ENCODE measurements at places on chromosomes 4 and X.

- no peak for DNase-seq
Observed at GRCh38 chr4:152850377-152850776, 70.6 kb downstream of the ARFIP1 start.

DNA sequence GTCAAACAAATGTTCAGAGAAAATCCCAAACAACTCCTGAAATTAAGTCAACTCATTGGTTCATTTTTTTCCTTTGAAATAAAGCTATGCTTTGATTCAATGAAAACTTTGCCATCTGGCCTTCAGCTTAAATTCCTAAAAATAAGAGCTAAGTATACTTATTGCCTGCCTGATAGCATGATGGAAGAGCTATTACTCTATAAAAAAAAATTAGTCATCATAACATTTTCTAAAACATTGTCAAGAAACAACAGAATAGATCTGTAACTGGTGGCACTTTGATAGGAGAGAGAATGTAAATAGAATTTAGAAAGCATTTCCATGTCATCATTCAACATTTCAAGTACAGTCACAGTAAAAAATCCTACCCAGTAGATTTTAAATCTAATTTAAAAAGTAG is 136.6 kb downstream of the CORIN start:
- no peak for DNase-seq

GRCh38 chr4:169103966-169104412 is 93.9 kb upstream of the CBR4 start:
- no peak for DNase-seq

- no peak for DNase-seq
Observed at GRCh38 chr4:18155067-18156041, 133.8 kb upstream of the LCORL start.

DNA sequence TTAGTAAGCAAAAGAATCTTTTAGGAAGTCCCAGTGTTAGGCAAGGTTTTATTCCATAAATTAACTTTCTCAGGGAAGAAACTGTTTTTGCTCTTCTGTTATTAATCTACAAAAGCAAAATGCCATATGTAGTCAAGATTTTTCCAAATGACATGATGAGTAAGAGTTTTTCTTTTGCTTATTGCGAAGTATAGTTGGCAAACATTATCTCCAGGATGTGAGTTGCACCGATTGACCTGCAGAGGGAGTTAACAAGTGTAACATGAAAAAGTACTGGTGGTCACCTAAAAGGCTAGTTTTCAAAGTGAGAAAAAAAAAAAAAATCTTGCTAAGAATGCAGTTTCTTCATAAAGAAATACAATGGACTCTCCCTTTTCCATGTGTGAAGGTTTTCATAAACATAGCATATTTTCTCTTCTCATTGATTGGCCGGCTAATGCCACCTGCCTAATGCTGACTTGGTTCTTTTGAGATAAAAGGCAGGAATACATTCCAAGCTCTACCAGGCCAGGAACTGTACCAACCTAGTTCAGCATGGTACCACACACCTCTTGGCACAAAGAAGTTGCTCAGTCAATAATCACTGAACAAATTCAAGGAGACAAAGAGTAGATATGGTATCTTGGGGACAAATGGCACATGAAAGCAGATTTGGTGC is 100.2 kb downstream of the LNX1 start:
- no peak for DNase-seq

GRCh38 chr4:42703813-42704212 is 46.9 kb upstream of the ATP8A1 start:
- no peak for DNase-seq

DNA sequence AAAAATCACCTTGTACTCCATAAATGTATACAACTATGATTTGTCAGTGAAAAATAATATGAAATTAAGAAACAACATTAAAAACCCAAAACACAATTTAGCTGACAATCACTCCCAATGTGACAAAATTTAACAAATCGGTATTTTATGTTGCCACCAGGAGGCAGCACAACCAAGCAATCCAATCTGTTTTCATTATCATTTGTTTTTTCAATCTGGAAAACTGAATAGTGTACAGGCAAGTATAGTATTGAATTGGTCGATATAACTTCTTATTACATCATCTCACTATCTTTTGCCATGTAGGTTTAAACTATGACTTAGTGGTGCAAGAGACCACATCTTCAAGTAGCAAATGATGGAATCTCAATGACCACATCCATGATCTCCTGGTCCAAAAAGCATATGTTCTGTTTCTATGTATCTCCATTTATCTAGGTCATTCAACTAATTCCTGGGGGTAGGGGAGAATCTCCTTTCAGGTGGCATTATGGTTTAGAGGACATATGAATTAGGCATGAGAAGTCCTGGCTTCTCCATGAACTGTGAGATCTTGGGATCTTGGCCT is 112.9 kb upstream of the AGA start:
- no peak for DNase-seq

DNA sequence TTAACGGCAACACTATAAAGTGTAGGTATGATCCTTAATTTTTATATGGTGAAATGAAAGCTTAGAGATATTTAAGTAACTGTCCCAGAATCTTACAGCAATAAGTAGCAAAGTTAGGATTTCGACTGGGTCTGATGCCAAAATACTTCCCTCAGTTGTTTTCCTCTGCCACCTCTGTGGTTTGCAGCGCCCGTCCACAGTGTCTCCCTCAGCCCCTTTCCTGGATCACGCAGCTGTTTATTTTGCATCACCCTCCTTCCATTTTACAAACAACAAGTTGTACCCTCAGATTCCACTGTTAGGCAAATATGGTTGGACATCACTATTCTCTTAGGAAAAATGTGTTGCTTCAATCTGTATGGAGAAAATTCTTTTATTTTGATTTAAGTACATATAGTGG is 56.1 kb downstream of the RAPGEF2 start:
- DNase-seq: no peak

DNA sequence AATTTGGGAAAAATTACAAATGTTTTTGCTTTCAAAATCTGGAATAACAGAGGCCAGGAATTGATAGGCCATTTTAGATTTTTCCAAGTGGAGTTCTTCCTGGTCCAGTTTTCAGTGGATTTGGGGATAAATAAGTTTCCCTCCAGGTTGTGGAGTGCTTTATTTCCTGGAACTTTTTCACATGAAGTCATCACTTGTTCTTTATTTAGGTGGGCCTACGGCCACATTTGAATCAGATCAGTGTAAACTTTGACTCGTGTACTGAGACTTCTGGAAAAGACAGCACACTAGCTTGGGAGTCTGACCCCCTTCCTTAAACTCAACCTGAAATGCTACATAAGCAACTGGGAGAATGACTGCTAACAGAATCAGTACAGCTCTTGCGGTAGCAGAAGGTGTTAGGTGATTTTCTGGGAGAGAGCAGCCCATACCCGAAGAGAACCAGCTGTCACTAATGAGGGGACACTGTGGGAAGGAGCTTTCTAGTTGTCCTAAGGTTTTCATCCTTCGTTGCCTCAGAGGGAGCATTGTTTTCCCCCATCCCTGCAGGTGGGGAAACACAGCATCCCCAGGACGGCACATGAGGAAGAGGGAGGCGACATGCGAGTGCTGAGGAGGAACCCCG is 235.2 kb upstream of the FAT1 start:
- no peak for DNase-seq

- DNase-seq: no peak
Observed at GRCh38 chr4:147312376-147313046, 168.4 kb upstream of the EDNRA start.

- no peak for DNase-seq
Observed at GRCh38 chr4:127832585-127832984, 48.1 kb upstream of the PLK4 start.

DNA sequence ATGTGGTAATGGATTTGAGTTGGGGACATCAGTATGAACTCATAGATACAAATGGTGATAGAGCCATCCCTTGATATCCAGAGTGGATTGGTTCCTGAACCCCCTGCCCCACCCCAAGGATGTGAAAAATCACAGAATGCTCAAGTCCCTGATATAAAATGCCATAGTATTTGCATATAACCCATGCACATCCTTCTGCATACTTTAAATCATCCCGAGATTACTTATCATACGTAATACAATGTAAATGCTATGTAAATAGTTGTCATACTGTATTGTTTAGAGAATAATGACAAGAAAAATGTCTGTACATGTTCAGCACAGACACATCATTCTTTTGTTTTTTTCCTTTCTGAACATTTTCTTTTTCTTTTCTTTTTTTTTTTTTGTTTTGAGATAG is 18.9 kb upstream of the SEPTIN11 start:
- no peak for DNase-seq

- DNase-seq: no peak
Observed at GRCh38 chr4:139847602-139848001, 182.0 kb downstream of the MGST2 start.

DNA sequence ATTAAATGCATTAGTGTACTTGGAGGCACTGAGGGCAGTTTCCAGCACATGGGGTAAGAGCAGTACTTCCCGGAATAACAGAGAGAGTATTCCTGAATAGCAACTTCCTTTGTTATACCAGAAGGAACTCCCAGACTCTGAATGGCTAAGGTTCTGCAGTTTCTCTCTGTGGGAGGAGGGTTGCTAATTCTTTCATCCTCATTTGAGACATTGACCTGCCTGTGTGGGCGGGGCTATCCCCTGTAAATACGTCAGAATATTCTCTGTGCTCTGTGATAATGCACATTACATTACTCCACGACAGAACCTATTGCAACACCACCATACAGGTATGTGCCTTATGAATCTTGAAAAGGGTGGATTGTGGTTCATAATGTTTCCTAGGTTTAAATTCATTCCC is 52.7 kb downstream of the SPINK2 start:
- no peak for DNase-seq

DNA sequence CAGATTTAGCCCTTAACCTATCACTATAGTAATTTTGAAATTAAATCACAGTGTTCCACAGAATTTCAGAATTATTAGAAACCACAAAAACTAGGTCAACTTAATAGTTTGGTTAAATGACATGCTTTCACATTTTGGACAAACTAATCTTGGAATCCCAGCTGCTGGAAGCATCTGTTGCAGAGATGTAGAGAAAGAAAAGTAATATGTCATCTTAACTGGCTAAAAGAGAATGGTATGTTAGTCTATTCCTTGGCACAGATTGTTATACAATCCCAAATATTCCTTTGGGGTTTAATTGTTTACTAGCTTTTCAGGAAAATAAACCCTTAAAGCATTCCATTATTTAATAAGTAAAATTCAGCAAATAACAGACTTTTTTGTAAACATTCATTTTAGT is 519.9 kb downstream of the IL15 start:
- DNase-seq: no peak

- DNase-seq: no peak
Observed at GRCh38 chr4:126215759-126216158, 901.0 kb downstream of the FAT4 start.

DNA sequence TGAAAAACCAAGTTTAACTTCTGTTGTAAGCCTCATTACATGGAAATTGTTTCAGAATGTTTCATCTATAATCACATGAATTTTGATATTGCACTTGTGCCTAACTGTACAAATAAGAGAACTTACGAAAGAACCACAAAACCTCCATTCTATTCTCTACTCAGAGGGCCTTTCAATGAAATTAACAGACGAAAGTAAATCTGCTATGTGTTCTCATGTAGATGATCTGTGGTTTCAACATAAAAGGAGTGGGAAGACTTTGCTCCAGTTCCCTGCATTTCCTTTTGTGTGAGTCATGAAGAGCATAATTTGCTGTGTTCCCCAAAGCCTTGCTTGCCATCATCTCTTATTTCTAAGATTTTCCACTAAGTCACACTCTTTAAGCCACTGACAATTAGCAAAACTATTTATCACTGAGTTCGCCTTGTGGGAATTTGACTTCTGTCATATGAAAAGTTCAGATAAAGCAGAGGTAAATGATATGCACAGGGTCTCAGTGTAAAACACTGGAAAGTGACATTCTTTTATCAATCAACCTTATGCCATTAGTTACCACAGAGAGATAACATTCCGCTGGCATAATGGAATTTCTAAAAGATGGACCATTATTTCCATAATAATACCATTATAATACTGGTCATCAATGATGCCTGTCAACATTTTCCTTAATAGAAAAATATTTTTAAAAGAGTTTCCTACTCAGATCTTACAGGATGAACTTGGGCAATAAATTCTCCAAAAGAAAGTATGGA is 329.8 kb downstream of the NR3C2 start:
- no peak for DNase-seq

- no peak for DNase-seq
Observed at GRCh38 chr4:166895771-166896170, 338.5 kb downstream of the SPOCK3 start.

DNA sequence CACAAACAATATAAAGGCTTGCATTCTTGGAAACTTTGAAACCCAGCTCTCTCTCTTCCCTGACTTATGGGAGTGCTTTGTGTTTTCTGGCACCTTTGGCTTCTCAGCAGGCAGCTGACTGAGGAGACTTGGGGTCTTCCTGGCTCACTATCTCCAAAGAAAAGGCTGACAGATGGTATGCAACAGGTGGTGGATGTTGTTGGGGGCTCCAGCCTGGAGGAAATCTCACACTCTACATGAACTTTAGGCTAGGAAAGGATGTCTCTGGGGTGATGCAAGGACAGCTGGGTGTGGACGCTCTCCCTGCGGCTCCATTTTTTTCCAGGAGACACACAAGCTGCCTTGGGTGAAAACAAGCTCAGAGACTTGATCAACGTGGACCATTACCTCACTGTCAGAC is 67.4 kb downstream of the DNAAF6 start:
- DNase-seq: no peak

DNA sequence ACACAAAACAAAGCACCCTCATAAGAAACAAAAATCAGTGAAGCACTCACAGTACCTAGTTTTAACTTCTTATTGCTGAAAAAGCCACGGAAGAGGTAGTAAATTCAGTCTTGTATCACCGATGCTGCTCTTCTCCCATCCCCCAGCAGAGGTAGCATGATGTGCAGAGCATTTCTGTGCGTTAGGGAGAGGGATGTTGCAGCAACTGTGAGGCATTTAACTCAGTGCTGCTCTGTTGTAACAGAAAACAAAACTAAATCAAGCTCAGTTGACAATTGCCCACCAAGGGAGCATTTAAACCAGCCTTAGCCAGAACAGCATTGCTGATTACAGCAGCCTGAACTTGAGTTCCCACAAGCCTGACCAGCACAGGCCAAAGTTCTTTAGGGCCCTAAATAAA is 1279.7 kb upstream of the ADGRL3 start:
- no peak for DNase-seq
